ENCODE measurements at places on chromosomes 1 and 21. TPM values are rescaled to one million over a fixed set of nuclear protein-coding genes. Genes with fewer than 3 reads are reported as not detected.

GRCh38 chr1:162193815-162194214, 124.3 kb downstream of the NOS1AP start:
- H3K27me3 ChIP-seq: no peaks in the 10 kb centered on the region
- H3K36me3 ChIP-seq: no peaks in the 10 kb centered on the region
- no peak overlapping the region for H3K27ac ChIP-seq
- peaks cover 26% of the 10 kb centered on the region for H3K4me1 ChIP-seq
- DNase-seq: no peak

DNA sequence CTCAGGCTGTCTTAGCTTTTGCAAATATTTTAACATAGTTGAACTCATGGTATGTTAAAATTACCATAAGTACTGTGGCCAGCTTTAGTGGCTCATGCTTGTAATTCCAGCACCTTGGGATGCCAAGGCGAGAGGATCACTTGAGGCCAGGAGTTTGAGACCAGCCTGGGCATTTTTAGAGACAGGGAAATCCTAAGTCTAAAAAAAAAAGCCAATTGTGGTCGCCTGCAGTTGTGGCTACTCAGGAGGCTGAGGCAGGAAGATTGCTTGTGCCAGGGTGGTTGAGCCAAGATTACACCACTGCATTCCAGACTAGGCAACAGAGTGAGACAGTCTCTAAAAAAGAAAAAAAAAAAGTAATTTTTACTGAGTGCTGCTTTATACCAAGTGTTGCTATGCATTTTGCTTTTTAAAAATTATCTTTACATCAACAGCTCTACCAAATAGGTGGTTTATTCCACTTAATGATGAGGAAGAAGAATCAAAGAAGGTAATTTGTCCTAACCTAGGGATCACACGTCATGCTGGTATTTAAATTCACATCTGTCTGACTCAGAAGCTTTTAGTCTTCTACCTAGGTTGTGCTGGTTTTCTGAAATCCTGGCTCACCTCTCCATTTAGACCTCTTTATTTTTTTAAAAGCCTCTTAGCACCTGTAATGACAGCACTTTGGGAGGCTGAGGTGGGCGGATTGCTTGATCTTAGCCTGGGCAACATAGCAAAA, 16.8 kb downstream of the PPP1R12B start:
- H3K27ac ChIP-seq: no peak overlapping the region
- no peak overlapping the region for H3K4me3 ChIP-seq
- H3K4me1 ChIP-seq: peaks cover 8% of the 10 kb centered on the region

- peaks cover 8% of the 10 kb centered on the region for H3K4me1 ChIP-seq
- H3K36me3 ChIP-seq: no peaks in the 10 kb centered on the region
- DNase-seq: no peak
- H3K27ac ChIP-seq: no peak overlapping the region
- H3K4me3 ChIP-seq: no peak overlapping the region
- no peaks in the 10 kb centered on the region for H3K27me3 ChIP-seq
Measured at GRCh38 chr1:220544901-220545303, 17.0 kb downstream of the MARK1 start.

- H3K4me3 ChIP-seq: no peak overlapping the region
- peaks cover 39% of the 10 kb centered on the region for H3K36me3 ChIP-seq
- no peaks in the 10 kb centered on the region for H3K4me1 ChIP-seq
Measured at GRCh38 chr1:53878492-53879105, 11.0 kb downstream of the YIPF1 start.

GRCh38 chr1:246029616-246030015, 477.5 kb downstream of the SMYD3 start:
- H3K36me3 ChIP-seq: peaks cover 1% of the 10 kb centered on the region
- no peak overlapping the region for H3K4me3 ChIP-seq
- H3K27me3 ChIP-seq: no peaks in the 10 kb centered on the region
- H3K27ac ChIP-seq: no peak overlapping the region
- DNase-seq: no peak
- peaks cover 5% of the 10 kb centered on the region for H3K4me1 ChIP-seq

ANKRD65 gene
- total RNA-seq: 18.1 TPM

VAV3 gene
- 3.7 TPM for total RNA-seq

NAV1 gene
- total RNA-seq: 53.4 TPM

CFAP45 gene
- total RNA-seq: 1.0 TPM

GRCh38 chr1:59569198-59569597, 245.6 kb upstream of the HOOK1 start:
- H3K36me3 ChIP-seq: peaks cover 4% of the 10 kb centered on the region
- H3K27ac ChIP-seq: no peak overlapping the region
- DNase-seq: no peak
- no peak overlapping the region for H3K4me3 ChIP-seq
- no peaks in the 10 kb centered on the region for H3K27me3 ChIP-seq
- H3K4me1 ChIP-seq: no peaks in the 10 kb centered on the region

Data from progenitor cell of endocrine pancreas (in vitro differentiated cells).